ENCODE measurements at places on chromosomes 7 and 10.

GRCh38 chr10:21757185-21757901 is 223.3 kb downstream of the MLLT10 start:
- DNase-seq: no peak

DNA sequence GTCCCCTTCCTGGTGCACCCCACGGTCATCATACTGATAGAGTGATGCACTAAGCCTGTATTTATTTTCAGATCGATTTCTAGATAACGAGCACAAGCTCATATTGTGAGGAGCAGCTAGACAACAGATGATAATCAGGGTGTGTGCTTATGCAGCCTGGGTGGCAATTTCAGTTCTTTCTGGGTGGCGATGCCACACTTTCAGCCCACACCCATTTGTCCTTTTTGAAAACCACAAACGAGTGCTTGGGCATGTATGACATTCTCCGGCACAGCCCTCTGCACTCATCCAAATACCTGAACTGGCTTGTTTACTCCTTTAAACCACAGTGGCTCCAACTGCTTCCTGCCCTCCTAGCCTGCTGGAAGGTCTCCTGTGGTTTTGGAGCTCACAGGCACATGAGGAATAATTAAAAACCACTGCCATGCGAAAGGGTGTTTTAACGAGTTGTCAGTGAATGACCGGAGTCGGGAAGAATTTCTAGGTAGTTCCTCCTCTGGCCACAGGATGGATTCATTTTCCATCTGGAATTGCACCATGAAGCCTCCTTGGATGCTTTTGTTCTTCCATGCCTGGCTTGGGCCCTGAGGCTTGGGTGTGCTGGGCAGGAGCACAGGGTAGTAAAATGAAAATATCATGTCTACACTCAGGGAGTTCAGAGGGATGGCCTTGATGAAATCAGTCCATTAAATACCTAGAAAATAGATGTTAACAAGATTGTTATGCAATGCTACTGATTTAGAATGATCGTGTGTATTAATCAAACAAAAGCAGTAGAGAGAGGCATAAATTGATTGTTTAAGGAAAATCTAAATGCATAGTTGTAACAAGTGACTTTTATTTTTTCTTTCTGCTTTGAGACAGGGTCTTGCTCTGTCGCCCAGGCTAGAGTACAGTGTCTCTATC is 52.4 kb upstream of the ITGB1 start:
- DNase-seq: no peak

DNA sequence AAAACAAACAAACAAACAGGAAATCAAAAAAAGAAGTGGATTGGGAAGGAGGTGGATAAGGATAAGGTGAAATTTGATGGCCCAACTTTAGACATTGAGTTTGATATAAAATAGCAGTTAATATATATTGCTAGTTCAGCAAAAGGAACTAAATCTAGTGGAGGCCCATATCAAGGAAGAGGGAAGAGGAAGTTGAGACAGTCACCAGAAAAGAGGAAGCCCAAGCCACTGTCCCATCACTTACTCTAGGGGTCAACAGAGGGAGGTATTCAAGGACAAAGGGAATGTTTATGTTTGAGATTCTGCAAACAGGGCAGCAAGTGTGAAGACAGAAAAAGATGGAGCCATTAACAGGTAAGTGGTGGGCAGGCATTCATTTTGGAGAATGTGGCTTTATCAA is 3.7 kb downstream of the LAMTOR4 start:
- DNase-seq: no peak

GRCh38 chr10:121137533-121137932 is 286.4 kb downstream of the WDR11 start:
- no peak for DNase-seq

DNA sequence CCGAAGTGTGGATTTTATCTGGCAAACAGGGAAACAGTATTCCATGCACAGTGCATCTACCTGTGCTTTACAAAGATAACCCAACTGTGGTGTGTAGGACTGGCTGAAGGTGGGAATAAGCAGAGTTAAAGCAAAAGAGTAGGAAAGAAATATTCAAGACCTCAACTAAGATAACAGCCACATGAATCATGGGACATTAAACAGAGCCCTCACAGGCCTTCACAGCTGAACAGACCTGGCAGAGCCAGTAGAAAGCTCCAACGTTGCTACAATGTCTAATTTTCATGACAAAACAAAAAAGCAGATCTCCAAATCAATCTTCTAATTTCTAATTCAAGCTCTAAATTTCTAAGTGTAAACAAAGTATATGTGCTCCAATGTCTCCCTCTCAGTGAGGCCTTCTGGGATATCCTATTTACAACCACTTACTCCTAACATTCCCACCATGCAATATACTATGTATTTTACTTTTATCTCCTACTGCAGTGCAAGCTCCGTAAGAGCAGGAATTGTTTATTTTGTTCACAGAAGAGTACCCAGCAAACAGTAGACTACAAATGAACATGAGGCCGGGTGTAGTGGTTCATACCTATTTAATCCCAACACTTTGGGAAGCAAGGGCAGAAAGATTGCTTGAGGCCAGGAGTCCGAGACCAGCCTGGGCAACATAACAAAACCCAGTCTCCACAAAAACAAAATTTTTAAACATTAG is 63.5 kb downstream of the UBE2H start:
- no peak for DNase-seq

GRCh38 chr10:3056280-3057037 is 10.9 kb upstream of the PFKP start:
- no peak for DNase-seq

- no peak for DNase-seq
Observed at GRCh38 chr10:91540733-91541132, 92.1 kb downstream of the PPP1R3C start.

DNA sequence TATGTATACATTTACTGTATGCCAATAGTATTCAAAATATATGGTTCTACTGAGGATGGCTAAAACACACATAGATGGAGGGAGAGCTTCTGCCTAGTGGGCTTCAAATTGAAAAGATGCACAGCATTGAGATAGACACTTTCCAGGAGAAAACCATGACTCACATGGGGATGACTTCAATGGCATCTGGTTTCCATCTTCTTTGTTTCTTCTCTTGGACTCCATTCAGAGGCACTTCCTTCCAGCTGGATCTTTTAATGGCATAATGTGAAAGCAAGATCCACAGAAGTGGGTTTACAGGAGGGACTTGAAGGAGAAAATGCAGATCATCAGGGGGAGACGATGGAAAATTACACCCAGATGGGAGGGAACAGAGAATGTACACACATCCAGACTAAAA is 84.9 kb downstream of the ZNF365 start:
- DNase-seq: no peak

DNA sequence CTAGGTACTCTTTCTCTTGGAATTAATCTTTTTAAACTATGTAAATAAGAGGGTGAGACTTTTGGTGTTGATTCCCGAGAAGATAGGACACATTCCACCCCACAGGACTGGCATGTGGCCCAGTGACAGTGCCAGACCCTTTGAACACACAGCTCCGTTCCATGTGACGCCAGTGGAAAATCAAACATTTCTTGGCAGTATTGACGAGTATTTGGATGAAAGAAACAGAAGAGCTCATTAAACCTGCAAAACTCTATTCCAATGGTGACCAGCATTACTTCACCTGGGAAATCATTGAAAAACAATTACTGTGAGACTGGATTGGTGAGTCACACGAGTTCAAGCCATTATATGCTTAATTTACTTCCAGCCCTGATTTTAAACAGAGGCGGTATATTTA is 25.8 kb downstream of the AKR1E2 start:
- DNase-seq: no peak

- no peak for DNase-seq
Observed at GRCh38 chr10:128125416-128125943, 743 bp downstream of the MKI67 start.

DNA sequence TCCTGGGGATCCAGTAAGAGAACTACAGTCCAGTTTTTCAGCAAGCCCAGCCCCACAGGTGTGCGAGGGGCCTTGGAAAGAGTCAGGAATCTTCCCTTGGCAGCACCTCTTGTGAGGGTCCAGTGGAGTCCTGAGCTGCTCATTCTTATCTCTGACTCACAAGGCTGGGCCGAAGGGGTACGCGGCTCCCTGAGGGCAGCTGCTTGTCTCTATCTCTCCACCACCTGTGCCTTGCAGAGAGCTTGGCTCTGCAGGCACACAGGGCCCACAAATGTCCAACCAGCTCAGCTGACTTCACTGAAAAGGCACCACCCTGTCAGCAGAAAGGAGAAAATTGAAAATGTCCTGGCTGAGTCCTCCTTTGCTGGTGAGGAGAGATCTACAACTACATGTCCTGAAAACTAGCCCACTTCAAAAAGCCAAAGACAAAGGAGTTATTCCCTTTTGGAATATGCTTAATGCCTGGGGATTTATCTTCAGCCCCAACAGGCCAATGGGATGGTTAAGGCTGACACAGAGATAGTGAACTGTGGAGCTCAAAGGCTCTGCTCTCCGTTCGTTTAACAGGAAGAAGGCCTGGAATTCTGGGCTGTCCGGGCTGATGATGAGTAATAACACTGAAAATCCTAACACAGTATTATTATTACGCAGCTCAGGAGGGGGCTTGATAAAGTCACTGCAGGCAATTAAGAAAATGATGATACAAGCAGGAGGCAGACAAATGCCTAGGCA is 23.4 kb downstream of the UROS start:
- no peak for DNase-seq

DNA sequence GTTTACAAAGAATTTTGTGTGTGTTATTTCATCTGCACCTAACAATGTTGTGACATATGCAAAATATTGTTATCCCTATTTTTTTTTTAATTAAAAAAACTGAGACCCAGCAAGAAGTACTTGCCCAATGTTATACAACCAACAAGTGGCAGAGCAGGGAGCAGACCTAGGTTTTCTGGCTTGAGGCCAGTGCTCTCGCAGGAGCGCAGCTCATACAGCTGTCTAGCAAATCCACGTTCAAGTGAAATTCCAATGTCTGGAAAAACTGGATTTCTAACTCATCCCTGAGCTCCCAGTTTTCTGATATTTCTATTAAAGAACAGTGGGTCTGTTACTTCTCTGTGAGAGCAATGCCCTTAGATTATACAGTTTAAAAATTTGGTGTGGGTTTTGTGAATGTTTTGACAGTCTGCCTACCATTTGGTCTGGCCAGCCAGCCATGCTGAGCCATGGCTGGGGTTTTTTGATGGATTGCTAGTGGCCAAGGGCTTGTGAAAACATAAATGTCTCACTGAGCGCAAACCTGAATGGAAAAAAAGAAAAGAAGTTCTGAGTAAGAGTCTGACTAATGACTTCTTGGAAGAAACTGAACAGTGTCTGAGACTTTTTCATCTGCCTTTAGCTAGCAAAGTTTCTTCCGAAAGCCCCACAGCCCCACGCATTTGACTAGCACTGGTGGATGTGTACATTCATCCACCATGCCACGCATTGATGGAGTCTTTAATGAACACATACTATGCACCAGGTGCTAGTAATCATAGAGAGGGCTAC is 15.4 kb upstream of the PRF1 start:
- DNase-seq: no peak

DNA sequence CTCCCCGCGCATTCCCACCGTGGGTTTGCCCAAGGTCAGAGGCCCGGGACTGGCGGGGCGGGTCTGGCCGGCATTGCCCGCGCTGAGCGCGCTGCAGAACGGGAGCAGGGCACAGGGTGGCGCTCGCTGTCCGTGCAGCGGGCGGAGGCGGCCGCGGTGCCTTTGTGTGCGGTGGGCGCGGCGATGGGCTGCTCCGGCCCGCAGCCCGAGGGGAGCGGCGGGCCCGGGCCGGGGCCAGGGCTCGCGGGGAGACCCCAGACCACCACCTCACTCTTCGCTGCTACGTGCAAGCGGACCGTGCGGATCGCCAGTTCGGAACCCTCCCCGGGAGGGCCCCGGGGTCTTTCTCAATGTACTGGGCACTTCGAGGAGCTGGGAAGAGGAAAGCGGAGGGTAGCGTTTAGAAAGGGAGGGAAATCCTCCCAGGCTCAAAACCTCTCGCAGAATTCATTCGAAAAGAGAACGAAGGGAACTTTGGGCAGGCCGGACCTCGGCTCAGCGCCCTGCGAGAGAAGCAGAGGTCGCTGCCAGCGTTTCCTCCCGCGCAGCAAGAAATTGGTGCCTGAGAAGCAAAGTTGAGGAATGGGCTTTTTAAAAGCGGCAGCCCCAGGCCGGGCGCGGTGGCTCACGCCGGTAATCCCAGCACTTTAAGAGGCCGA is 8.5 kb downstream of the SP8 start:
- DNase-seq: no peak

- DNase-seq: no peak
Observed at GRCh38 chr10:118662228-118663035, 67.0 kb upstream of the PRLHR start.

DNA sequence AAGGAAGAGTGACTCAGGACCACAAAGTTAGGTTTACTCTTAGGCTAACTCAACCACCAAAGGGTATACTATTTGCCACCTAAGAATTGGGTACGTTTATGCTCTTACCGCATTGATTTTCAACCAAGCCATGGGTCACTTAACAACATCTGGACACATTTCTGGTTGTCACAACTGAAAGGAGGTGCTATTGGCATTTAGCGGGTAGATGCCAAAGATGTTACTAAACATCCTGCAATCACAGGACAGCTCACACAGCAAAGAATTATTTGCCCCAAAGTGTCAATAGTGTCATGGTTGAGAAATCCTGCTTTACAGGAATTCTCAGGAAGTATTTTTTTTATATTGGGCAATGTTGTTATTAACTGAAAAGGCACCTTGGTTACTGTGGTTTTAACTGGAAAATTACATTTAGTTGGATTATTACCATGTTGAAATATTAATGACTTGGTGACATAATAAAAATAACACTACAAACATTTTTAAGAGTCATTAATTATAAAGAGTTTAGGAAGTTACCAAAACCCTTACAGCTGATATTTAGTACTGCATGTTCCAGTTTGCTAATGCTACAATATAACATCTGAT is 185.0 kb upstream of the TMEM196 start:
- no peak for DNase-seq

DNA sequence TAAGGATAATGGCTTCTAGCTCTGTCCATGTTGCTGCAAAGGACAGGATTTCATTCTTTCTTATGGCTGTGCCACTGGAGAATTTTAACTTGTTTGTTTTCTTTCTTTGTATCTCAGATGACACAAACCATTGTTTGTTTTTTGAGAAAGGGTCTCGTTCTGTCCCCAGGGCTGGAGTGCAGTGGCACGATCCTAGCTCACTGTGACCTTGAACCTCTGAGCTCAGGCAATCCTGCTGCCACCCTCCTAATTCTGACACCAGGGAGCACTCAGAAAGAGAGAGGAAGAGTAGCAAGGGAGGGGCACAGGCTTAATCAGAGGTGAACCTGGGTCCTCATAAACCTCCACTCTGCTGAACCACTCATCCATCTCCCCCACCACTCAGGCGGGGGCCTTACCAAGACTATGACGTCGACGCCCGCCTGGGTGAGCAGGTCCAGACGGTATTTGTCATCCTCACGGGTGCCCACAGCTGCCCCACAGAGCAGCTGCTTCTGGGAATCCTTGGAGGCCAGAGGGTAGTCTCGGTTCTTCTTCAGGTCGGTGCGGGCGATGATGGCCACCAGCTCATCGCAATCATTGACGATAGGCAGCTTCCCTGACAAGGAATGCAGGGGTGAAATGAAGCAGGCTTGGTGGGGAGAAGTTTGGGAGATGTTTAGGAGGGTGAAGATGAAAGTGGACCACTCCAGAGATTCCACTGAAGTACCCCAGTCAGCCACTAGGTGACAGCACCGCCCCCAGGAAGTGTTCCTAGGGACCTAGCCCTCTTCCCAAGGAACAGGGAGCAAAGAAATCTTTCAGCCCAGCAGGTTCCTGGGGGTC is 11.6 kb downstream of the IMPDH1 start:
- DNase-seq: no peak

- no peak for DNase-seq
Observed at GRCh38 chr10:78656417-78657162, 412.2 kb upstream of the ZMIZ1 start.

Data from esophagus squamous epithelium (tissue), 5 donors.